ENCODE measurements at places on chromosomes 11 and 22. TPM values are rescaled to one million over a fixed set of nuclear protein-coding genes. Genes with fewer than 3 reads are reported as not detected.
A peak's percentile ranks its signal among the peaks of the same experiment; 100 is the strongest.

The MRGPRF gene
- not detected for total RNA-seq

The OR8D4 gene
- total RNA-seq, result not detected

The PANX3 gene
- not detected for total RNA-seq

DNA sequence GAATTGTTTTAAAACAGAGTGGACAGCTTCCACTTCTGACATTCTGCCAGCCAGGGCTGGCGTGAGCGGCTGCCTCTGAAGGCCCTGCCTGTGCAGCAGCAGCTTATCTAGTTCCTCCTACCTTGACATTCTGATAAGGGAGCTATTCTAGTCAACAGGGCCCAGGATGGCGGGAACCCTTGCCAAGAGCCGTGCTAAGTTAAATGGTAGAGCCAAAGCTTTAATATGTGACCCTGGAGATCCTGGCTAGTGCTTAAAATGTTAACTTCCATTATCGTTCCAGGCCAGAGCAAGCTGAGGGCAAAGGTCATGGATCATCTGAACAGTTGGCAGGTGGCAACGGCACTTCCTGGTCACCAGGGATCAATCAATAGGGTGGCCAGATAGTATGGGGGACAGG, 3.5 kb downstream of the KCNJ5 start:
- no peak for DNase-seq

DNA sequence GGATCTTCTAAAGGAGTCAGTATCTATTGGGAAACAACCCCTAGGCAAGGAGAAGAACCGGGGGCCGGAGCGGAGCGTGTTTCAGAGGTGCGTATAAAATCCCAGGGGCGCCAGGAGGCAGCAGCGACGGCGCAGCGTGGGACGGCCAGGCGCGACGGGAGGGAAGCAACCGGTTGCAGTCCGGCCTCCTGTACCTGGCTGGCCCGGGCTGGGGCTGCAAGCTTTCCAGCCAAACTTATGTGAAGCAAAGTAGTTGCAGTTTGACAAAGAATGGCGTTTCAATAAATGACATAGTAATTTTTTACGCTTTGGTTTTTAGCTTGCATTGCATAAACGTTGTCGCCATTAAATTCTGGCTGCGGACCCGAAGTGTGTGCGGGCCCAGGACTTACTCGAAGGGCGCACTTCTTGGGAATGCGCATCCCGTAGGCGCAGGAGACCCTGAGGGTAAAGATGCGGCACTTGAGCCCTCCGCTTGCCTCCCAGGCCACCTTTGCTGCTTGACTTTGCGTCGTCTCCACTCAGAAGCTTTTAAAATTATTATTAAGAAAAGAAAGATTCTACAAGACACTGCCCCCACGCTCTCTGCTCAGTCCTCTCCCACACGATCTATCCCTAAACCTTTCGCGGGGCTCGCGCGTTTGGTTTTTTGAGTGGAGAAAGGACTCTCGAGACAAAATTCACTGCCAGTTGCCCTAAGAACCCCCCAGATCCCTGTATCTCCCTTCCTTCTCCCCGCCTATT, 1.6 kb upstream of the WT1 start:
- DNase-seq, result no peak

GRCh38 chr22:21047730-21048129, 2.0 kb downstream of the LRRC74B start:
- DNase-seq, result no peak

The LRP5 gene
- 41.7 TPM for total RNA-seq

The LRRC75B gene
- 17.3 TPM for total RNA-seq

DNA sequence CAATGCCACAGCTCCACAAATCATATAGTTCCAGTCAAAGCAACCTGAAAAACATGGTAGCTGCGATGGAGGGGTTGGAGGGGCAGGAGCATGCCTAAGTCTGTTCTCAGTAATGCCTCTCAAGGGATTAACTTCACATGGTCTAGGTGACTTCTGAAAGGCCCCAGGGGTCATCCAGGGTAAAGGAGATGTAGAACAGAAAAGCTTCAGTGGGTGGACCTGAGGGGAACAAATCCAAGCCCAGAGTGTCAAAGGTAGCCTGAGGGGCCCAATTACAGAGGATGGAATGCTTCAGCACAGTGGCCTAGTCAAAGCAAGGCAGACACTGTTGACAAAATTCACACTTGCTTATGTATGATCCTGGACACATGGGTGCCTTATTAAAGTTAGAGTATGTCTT, 23.3 kb downstream of the OR4D9 start:
- DNase-seq, result no peak

DNA sequence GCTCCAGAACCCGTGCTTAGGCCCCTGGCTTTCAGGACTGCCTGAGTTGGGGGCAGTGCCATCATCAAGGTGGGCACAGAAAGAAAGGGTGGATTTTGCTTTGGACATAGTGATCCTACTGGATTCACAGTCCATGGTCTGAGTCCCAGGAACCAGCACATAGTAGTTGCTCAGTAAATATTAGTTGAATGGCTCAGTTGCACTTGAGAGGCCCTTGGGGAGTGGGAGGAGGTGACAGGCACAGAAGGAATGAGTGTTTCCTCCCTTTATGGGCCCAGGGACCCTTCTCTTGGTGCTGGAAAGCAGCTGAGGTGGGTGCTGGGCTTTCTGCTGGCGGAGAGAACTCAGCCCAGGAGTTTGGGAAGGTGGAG, 16.6 kb downstream of the ARHGEF17 start:
- no peak for DNase-seq

The GP1BB gene
- 0.21 TPM for total RNA-seq

The NCAPD3 gene
- total RNA-seq, result 36.9 TPM

The PKDREJ gene
- total RNA-seq, result not detected

The CHST1 gene
- 0.33 TPM for total RNA-seq

The GATD1 gene
- total RNA-seq, result 78.2 TPM

GRCh38 chr22:28902490-28902889, 19.1 kb downstream of the ZNRF3 start:
- no peak for DNase-seq

- DNase-seq, result no peak
Measured at GRCh38 chr22:24942301-24942700, 4.2 kb downstream of the LHFPL7 start.

DNA sequence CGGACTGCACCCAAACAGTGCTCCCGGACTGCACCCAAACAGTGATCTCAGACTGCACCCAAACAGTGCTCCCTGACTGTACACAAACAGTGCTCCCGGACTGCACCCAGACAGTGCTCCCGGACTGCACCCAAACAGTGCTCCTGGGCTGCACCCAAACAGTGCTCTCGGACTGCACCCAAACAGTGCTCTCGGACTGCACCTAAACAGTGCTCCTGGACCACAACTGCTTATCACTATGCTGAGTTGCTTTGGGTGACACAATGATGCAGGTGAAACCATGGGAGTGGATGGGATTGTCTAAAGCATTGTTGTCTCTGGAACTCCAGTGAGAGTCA, 90.4 kb downstream of the FBXO7 start:
- DNase-seq, result no peak

The C11orf91 gene
- total RNA-seq, result 4.8 TPM

DNA sequence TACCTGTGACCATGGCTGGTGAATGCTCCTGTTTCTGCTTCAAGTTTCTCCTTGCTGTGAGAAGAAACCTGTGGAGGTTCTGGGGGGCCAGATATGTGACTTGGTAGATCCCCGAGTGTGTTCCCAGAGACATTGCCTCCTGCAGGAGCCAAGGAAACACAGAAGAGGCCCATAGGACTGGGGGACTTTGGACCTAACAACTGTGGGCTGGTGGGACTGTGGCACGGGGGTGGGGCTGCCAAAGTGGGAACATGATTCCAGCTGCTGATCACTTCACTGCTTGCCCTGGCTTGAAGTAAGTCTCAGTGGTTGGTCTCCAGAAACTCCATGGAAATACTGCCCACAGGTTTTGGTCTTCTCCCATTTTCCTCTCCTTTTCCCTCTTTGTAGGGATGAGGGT, 4.1 kb upstream of the NR1H3 start:
- DNase-seq, result no peak

The OR5P2 gene
- 11.3 TPM for total RNA-seq

The MTCH2 gene
- 123 TPM for total RNA-seq

The PHF21B gene
- total RNA-seq, result not detected

- DNase-seq, result no peak
Measured at GRCh38 chr11:61574611-61575010, 6.3 kb downstream of the SYT7 start.

The TSSK2 gene
- total RNA-seq, result not detected

- no peak for DNase-seq
Measured at GRCh38 chr22:36215981-36216380, 14.4 kb upstream of the APOL4 start.

DNA sequence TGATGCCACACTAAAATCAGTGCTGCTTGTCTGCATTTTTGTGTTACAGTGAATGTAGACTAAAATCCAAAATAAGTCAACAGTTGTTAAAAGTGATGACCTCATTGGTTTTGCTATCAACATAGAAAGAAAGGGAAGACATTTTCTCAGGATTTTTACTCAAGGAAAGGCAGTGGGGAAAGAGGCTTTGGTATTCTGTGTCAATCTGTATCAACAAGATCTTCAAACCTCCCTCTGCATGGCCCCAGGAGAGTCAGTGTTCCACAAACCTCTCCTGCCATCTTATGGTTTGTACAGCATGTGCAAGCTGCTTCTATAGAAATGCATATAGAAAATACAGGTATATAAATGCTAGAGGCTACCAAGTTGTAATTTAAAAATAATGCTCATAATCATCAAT, 13.8 kb upstream of the OR51M1 start:
- no peak for DNase-seq

DNA sequence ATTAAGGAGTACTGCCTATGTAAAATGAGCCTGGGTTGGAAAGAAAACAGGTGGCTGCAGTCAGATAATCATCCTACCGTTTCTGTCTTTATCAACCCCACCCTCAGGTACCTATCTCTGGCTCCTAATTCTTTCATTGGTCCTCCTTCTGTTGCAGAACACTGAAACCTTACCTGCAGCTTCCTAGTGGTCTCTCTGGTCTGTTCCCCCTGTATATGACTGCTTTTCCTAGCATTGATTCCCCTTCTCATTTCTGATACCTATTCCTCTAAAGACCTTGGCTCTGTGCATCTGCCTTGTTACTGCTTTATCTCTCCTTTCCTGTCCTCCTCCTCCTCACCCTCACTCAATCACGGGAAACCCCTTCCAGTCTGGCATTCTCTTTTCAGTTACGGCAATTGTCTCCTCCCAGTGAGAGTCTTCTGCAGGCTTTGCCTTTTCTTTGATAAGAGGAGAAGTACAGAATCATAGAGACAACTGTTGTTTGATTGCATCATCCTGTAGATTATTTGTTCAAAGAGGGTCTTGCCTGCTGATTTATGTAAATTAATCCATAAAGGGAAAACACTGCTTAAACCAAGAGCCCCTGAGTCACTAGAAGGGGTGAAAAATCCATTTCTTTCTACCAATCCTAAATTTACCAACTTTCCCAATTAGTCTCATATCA, 301.2 kb downstream of the AASDHPPT start:
- DNase-seq, result no peak

The NTM gene
- 51.7 TPM for total RNA-seq

- DNase-seq, result no peak
Measured at GRCh38 chr11:44780940-44781631, 54.3 kb downstream of the TSPAN18 start.

GRCh38 chr11:133842730-133843129, 2.6 kb downstream of the SPATA19 start:
- no peak for DNase-seq

- DNase-seq, result no peak
Measured at GRCh38 chr22:44825310-44826150, 73.2 kb downstream of the ARHGAP8 start.

The JAM3 gene
- 40.7 TPM for total RNA-seq

DNA sequence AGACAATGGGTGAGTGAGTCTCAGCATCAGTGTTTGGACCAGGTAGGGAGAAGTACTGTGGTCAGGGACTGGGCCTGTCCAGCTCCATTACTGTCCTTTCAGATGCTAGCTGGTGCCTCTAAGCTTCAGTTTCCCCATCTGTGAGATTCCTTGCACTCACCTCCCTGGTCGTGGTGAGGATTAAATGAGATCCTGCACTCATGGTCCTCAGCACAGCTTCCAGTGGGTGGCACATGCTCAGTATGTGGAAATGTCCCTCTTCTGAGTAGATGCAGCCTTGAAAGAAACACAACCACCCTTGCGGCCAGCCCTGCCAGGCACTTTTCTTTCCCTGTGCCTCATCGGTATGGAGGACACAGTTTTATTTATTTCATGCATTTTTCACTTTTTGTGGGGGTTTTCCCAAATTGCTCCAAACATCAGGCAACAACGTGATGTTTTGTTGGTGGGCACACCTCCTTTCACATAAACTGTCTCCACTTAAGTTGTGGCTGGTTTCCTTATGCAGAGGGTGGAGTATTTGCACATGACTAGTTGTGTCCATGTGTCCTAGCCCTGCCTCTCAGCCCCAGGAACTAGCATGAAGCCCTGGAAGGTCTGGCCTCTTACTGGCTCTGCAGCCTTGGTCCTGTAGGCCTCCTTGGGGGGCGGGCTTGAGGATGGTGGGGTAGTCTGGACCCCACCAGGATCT, 1.1 kb downstream of the LZTR1 start:
- DNase-seq, result no peak

The OR51E2 gene
- not detected for total RNA-seq

DNA sequence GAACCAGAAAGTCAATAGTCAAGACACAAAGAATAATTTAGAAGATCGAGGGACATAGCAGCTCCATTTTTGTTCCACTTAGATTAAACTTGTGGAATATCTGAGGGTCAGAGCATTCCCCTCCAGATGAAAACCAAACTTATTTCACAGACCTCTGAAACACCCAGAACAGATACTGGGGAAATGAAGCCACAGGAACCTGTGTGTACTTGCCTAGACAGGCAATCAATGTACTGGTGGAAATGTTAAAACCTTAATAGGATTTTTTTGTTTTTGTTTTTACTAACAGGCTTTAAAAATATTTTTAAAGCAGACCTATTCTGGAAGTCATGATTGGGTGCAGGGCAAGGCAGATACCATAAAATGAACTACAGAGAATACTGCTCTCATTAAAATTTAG, 4.1 kb upstream of the FAR1 start:
- peak; percentile 67 for DNase-seq

The TMEM191C gene
- total RNA-seq, result 0.67 TPM

- DNase-seq, result no peak
Measured at GRCh38 chr11:68302256-68302655, 10.1 kb upstream of the LRP5 start.

- peak; percentile 39 for DNase-seq
Measured at GRCh38 chr11:84687433-84687832, 939.7 kb downstream of the DLG2 start.

- DNase-seq, result no peak
Measured at GRCh38 chr11:58594826-58595225, 16.0 kb downstream of the ZFP91 start.

The OR6T1 gene
- not detected for total RNA-seq

The RASSF10 gene
- total RNA-seq, result 6.0 TPM

DNA sequence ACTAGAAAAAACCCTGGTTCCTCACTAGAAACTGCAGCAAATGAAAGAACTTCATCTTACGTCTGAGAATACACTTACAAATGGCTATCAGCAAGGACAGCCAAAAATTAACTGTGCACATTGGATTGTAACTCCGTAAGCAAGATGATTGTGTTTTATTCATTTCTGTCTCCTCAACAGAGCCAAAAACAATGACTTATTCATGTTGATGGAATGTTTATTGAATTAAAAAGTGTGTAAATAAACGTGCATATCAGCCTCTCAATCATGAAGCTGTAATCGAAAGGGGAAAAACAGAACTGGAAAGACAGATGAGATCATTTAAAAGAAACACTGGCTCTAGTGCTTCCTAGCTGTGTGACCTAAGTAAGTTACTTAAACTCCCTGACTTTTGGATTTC, 307.5 kb upstream of the ZC3H12C start:
- no peak for DNase-seq

The MTMR2 gene
- total RNA-seq, result 47.2 TPM
